Eye (tissue), 1 donor: ENCODE measurements at places on chromosomes 6 and 20.
A peak's percentile ranks its signal among the peaks of the same experiment; 100 is the strongest.

DNA sequence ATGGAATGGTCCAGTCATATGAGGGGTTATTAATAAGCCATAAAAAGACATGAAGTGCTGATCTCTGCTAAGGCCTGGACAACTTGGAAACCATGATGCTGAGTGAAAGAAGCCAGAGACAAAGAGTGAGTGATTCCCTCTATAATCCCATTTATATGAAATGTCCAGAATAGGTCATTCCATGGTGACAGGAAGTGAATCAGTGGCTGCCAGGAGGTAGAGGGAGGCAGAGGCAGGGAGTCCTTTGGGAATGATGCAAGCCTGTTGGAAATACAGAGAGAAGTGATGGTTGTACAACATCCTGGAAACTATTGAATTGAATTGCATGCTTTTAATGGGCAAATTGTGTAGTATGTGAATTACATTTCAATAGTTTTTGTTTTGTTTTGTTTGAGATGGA is 26.4 kb downstream of the ANKRD60 start:
- no peak for DNase-seq

- DNase-seq = no peak
Observed at GRCh38 chr20:5090191-5090590, 29.6 kb downstream of the PCNA start.

GRCh38 chr20:20276811-20277530 is 90.9 kb upstream of the INSM1 start:
- peak; percentile 38 for DNase-seq

DNA sequence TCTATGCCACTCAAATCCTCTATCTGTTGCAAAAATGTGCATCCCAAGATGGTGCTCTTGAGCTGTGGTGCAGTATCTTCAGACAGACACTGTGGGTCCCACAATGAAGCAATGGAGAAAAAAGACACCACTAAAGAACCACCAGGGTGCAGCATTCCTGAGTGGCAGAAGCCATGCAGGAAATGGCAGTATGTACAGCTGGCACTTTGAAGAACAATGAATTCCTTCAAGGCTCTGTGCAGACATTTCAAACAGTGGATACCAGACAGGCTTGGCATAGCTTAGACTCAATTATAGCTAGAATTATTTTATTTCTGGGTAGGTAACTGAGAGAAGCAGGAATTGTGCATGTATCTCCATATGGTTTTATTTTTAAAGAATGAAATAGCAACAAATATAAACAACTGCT is 24.0 kb upstream of the HDAC2 start:
- DNase-seq = peak; percentile 73

- DNase-seq = no peak
Observed at GRCh38 chr6:47000842-47001241, 41.3 kb downstream of the ADGRF1 start.

GRCh38 chr6:28105245-28105639 is 19.2 kb upstream of the ZSCAN16 start:
- DNase-seq = no peak

- DNase-seq = no peak
Observed at GRCh38 chr6:127775371-127775770, 125.5 kb downstream of the THEMIS start.
